ENCODE measurements at places on chromosomes 1 and 21.

DNA sequence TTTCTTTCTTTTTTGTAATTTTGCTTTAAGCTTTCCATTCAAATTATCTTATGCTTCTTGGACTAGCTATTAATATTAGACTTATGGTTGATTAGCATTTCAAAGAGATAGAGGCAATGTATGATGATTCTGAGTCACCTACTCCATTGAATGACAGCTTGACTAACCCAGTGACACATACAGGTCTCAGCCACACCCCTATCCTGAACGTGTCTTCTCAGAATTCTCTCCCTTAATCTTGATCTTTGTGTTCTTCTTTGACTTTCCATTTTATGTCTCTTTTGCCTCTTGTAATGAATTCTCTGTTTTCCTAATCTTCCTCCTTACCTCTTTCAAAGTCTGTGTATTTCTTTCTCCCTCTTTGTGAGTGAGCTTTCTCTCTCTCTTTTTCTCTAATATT is 241.1 kb downstream of the PDE4B start:
- no peak for DNase-seq

DNA sequence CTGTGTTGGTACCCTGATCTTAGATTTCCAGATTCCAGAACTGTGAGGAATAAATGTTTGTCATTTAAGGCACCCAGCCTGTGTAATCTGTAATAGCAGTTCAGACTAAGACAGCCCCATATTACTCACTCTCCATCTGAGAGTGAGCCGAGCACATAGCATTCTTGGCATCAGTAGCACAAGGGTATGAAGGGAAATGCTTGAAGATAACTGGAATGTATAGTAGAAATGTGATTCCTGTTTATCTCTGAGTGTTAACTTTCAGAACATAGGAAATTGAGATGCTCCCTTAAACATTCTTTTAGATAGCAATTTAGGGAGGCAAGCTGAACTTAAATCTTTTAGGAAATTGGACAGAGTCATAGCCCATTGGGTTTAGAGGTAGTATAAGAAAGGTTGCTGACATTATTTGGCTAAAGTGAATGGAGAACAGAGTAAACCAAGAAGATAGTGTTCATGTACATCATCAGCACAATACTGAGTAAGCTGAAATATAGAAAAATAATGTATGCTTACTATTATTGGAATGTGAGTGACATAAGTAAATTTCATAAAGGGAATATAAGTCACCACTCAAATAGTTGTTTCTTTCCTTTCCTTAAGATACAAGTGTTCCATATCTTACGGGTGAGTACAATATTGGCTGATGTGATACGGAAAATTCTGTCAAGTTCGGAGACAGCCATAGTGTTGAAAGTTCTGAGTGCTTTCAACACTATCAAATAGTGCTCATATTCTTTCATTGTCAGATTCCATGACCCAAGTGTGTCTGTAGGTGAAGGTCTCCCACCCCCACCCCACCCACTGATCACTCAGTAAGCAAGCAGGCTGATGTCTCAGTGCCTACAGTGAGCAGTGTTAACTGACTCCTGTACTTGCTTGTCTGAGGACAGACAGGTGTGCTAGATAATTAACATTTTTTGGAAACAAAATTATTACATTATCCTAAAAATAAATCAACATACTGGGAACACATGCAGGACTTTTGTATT is 73.7 kb downstream of the LRRC8D start:
- DNase-seq, result no peak

DNA sequence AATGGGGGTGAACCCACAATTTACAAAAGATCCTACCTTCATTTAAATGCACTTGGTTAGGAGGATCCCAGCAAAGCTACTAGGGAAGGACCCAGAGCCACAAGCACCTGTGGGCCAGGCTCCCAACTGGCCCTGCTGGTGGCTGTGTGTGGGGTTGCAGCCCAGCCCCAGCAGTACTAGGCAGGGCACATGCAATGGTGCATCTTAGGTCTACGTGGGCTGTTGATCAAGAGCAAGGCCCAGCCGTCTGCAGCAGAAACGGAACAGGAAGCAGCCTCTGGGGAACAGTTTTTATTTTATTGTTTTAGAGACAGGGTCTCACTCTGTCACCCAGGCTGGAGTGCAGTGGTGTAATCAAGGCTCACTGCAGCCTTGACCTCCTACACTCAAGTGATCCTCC is 134.1 kb upstream of the RAB4A start:
- DNase-seq, result no peak

- no peak for DNase-seq
Measured at GRCh38 chr1:224482619-224483018, 48.0 kb upstream of the WDR26 start.

DNA sequence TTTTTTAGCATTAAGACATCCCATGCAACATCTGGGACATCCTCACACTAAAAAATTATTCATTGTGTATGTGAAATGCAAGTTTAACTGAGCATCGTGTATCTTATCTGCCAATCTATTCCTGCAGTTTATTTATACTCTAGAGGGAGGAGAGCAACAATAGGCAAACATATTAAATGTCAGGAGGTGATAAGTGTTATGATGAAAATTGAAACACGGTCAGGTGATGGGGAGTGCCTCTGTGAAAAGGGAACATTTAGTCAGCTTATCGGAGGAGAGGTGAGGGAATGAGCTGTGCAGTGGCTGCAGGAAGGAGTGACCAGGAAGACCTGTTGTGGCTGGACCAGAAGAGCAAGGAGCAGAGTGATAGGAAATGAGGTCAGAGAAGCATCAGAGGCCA is 775 bp upstream of the EFCAB14 start:
- DNase-seq, result no peak

- DNase-seq, result no peak
Measured at GRCh38 chr1:59142311-59143132, 154.4 kb upstream of the FGGY start.

GRCh38 chr1:17170571-17170970 is 34.4 kb upstream of the PADI1 start:
- DNase-seq, result no peak

DNA sequence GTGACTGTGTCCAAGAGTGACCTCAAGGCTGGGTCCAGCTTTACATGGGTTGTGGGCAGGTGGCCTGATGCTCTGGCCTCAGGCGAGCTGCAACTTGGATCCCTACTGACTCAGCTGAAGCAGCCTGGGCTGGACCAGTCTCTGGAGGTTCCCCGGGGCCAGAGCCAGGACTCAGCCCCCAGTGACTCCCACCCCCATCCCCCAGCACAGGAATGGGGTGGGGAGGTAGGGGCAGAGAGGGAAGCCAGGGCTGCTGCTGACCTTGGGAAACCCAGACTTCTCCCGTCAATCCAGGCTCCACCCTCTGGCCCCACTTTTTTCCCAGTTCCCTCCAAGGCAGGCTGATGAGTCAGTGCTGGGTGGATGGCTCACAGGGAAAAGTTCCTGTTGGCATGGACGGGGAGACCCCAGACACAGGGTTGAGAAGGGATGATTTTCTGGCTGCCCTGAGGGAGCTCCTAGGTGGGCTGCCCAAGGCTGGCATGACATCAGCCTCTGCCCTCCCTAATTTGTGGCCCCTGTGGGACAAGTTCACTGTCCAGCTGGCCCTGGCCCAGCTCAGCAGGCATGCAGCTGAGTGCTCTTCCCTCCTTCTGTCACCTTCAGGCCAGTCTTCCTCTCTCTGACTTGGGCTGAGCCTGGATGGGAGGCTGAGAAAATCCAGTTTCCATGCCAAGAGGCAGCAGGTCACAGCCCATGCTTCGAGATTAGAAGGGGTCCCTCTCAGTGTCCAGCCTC is 2.2 kb downstream of the ZC3H12A start:
- DNase-seq, result no peak

DNA sequence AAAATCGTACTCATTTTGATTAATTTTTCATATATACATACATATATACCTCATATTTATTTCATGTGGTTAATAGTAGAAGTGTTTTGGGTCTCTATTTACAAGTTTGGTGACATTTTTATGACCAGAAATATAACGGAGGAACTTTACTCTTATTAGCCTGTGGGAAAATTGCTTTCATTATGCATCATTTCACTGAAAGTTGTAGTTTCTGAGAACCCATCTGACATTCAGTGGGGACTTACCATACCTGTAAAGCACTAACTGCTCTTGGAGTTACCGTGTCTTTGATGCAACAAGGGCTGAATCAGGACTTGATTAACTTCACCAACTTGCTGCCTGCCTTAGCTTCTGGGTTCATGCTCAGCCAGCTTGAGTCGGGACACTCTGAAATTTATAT is 49.9 kb upstream of the ITPKB start:
- no peak for DNase-seq

GRCh38 chr1:46735708-46736324 is 16.9 kb upstream of the EFCAB14 start:
- no peak for DNase-seq

- no peak for DNase-seq
Measured at GRCh38 chr1:227214207-227214606, 104.1 kb downstream of the CDC42BPA start.
